ENCODE measurements at places on chromosomes 12 and 14.
A peak's percentile ranks its signal among the peaks of the same experiment; 100 is the strongest.

DNA sequence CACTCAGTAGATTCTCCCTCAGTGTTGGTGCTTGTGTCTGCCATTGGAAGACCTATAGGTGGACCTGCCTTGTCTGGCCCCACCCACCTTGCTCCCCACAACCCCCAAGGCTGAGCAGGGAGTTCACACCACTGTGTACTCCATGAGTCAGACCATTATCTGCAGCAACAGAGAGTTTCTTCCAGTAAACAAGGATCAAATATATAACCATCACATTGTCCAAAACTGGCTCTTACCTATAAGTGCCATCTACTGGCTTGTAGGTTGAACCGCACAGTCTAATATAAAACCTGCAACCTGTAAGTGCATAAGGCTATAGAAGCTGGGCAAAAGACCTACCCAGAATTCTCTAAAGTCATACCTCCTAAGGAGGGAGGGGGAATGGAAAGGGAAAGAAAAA lies 7.9 kb downstream of the TAS2R13 start:
- DNase-seq: no peak

- no peak for DNase-seq
Measured at GRCh38 chr12:3965046-3965445, 91.8 kb upstream of the PARP11 start.

DNA sequence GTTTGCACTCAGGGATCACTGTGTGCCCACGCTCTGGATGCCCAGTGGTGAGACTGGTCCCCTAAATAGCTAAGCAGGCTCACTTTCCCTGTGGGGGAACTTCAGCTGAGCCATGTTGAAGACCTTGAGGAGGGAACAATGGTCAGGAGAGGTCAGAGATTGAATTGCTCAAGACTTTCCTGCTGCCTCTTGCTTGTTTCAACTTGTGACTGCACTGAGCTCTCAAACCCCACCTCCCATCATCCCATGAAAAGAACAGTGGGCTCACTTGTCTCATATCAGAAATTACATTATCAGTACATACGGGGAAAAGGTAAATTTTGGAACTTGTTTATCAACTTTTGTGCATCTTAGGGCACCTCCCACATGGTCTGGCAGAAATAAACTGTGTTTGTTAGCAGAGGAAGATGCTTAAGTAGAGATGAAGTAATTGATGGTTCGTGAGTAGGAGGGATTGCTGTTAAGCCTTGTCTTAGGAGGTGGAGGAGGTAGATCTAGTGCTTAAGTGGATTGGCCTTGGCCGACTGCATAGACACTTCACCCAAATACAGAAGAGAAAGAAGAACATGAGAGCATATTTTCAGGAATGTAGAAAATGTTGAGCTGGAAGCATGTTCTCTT lies 15.0 kb upstream of the SERPINA1 start:
- DNase-seq: no peak

DNA sequence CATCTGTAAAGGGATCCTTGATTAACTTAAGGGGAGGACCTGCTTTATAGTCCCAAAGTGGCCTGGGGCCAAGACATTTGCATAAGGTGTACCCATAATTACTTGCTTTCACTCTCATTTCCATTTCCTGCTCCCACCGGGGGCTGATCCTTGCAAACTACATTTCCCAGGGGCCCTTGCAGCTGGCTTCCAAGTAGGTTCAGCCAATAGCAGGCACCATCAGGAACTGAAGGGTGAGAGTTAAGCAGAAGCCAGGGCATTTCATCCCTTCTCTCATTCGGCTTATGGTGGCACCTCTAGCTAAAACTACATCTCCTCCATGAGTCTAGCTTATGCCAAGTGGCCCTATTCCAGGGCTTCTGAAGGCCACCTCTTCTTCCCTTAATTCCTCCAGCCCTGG lies 88.8 kb downstream of the CCDC60 start:
- no peak for DNase-seq

DNA sequence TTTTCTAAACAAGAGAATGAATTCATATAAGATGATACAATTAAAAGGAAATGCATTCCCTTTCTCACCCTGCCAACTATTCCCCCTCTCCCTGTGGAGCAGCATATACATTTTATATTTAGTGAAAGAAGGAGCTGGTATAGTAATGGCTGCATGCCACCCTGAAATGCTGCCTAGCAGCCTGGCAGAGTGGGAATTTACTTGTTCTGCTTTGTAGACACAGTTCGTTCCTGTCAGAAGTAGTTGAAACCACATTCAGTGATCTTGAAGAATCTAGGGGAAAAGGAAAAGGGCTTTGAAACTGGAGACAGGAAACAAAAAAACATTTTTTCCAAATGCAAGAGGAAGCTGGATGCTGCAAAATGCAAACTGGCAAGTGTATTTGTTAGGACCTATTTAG lies 176.0 kb upstream of the PLEKHA5 start:
- no peak for DNase-seq

DNA sequence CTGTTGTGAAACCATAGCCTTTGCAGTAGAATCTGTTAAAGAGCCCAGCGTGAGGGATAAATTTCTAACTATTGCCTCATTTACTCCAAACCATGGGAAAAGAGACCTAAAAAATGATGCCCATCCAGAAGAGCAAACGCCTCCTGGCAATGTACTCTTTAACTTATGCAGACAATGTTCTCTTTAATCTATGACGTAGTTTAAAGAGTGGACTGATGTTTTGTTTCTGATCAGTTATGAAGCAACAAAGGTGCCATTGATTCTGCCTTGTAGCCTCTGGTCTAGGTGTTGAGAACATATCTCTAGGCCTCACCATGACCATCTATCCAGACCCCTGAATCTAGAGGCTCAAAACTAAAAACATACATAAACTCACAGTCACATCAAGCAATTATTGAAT lies 13.4 kb downstream of the SSTR1 start:
- DNase-seq: no peak

DNA sequence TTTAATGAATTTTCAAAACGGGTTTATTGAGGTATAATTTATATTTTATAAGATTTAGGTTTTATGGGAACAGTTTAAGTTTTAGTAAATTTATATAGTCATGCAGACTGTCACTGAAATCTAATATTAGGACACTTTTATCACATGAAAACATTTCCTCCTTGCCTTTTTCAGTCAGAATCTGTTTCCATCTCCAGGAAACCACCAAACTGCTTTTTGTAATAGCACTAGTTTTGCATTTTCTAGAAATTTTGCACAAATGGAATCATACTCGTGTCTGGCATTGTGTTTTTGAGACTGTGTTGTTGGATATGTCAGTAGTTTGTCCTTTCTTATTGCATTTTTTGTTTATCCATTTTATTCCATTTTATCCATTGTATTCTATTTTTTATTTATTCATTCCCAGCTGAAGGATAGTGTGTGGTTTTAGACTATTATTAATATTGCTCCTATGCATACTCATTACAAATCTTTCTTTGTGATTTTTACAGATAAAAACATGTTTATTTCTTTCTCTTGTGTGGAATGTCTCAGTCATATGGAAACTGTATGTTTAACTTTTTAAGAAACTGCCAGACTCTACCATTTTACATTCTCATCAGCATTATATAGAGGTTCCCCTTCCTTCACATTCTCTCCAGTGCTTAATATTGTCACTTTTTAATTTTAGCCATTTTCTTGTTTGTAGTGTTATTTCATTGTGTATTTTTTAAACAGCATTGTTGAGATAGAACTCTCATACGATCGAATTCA lies 26.5 kb downstream of the PALS1 start:
- no peak for DNase-seq

DNA sequence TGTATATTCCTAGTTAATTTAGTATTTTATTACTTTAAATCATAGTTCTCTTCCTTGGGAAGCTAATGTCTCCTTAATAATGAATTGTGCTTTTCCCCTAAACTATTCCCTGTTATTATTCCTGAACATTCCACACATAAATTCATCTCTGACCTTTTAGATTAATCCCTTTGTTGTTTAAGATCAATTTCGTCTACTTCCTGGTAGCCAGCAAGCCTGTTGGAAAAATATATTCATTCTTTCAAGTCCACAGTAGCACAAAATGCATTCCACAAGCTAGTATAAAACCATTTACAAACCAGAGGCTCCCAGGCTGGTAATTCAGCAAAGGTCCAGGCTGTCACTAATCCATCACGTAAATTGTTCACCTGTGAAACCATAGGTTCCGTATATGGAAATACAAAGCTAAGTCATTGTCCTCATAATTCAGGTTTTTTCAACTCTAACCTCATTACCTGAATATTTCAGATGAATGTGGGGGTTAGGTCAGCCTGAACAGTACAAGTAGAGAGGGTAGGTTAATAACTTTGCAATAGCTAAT lies 232.7 kb downstream of the SEC23A start:
- no peak for DNase-seq

DNA sequence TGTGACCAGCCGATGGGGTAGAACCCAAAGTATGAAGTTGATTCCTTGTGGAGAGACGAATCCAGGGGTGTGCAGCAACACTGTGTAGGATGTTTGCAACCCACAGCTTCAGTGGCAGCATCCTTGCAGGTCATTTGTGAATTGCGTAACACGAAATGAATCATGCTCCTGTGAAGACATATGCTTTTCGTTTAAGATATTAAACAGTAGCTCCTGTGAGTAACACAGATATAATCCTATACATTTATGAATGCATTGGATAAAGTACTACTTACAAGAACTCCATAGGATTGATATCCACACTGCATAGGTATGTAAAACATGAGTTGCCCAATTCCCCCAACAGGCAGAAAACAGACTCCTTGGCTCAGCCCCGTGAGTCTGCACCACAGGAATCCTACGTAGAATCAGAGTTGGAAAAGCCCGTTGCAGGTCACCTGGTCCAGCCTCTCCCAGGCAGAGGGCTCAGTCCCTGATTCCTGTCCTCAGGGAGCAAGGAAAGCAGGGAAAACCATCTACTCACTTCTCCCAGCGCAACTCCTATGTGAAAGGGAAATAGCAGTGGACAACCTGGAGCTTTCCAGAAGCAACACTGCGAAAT lies 75.8 kb downstream of the GPATCH2L start:
- DNase-seq: peak; percentile 63

- DNase-seq: no peak
Measured at GRCh38 chr12:1445807-1446206, 148.6 kb downstream of the FBXL14 start.

DNA sequence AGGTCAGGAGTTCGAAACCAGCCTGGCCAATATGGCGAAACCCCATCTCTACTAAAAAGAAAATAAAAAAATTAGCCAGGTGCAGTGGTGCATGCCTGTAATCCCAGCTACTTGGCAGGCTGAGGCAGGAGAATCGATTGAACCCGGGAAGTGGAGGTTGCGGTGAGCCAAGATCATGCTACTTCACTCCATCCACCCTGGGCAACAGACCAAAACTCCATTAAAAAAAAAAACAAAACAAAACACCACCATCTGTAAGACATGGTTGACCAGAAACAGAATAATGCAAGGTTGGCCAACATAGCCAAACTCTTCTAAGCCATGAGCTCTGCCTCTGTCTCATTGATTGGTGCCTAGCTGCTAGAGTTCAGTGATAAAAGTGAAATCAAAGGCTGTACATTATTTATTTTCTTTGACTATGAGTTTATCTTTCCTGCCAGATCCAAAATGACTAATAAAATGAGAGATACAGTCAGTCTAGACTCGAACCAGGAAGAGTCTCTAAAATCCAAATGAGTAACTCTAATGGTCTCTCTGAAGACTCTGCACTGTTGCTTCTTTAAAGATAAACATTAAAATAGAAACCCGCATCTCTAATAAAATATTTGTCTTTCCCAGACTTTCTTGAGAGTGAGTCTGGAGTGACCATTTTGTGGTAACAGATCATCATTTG lies 404.7 kb downstream of the DAD1 start:
- no peak for DNase-seq

DNA sequence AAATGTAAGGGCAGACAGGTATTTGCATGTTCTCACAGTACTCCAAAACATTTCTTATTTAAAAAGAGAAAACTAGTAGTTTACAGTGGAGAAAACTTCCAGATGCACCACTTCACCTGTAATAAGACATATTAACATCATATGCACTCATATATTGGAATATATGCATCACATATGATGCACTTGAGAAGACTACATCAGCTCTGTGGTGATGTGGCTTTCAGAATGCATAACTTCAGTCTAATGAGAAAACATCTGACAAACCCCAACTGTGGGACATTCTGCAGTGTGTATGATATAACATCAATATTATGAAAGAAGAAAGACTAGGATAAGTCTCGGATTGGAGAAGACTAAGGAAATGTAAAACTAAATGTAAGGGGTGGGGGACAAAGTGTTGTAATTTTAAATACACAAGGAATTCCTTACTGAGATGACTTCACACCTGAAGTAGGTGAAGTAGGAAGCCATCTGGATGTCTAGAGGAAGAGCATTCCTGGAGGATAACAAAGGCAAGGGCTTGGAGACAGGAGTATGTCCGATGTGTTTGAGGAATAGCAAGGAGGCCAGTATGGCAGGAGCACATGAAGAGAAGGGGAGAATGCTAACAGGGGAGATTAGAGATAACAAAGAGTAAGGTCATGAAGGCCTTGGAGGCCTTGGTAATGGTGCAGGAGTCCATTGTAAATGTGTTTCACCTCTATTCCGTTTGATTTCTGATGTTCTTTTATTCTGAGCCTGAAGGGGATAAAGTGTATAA lies 49.0 kb downstream of the CNOT2 start:
- DNase-seq: no peak

GRCh38 chr14:68828698-68829097 lies 35.8 kb upstream of the ZFP36L1 start:
- DNase-seq: no peak

- DNase-seq: peak; percentile 62
Measured at GRCh38 chr12:55842681-55843429, at the start of gene MMP19. MMP19 (minus strand) TSS chr12:55842936; CDS start chr12:55842830, 106 bp downstream.

DNA sequence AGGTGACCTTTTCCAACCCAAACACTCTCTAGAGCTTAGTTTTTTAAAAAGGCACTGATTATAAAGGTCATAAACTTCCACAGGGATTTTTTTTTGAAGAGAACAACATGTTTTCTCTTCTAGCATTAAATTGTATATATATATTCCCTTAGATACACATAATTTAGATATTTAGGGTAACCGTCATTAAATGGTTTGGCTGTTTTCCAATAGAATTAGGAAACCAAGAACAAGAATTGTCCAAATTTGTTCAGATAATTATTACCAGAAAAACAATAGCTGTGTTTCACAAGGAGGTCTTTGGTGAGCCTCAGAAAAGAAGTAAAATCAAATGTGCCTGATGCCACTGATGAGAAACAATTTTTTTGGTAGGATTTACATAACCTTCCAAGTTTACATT lies 26.9 kb downstream of the LMO3 start:
- no peak for DNase-seq

Data from AG04450 (cell line).